Small intestine (tissue), 16 donors: ENCODE measurements at places on chromosomes 4 and X. TPM values are rescaled to one million over a fixed set of nuclear protein-coding genes. Genes with fewer than 3 reads are reported as not detected.

GRCh38 chr4:88441696-88442095 is 15.2 kb upstream of the HERC5 start:
- no peak overlapping the region for H3K4me3 ChIP-seq
- H3K36me3 ChIP-seq: peaks cover 3% of the 10 kb centered on the region
- H3K27ac ChIP-seq: no peak overlapping the region
- no peaks in the 10 kb centered on the region for H3K27me3 ChIP-seq

DNA sequence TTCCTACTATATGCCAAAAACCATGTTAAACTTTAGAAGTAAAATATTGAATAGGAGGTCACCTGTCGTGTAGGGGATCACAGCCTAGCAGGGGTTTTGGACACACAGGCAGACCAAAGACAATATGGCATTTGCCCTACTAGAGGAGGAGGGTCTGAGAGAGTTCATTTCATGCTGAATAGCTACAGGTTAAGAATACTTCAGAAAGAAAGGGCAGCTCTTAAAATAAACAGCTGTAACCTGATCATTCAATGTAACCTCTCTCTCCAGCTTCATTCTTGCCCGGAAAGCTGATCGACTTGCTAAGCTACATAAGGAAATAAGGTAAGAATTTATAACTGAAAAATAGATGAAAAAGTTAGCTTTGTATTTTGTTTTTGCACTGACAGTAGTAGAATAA is 79.9 kb downstream of the MAOA start:
- no peaks in the 10 kb centered on the region for H3K4me1 ChIP-seq
- no peak overlapping the region for H3K4me3 ChIP-seq
- no peak for DNase-seq
- peaks cover 19% of the 10 kb centered on the region for H3K36me3 ChIP-seq

GRCh38 chrX:10325611-10326010 is 168.8 kb downstream of the CLCN4 start:
- H3K27ac ChIP-seq: no peak overlapping the region
- no peak overlapping the region for H3K4me3 ChIP-seq
- H3K36me3 ChIP-seq: no peaks in the 10 kb centered on the region
- DNase-seq: no peak

DNA sequence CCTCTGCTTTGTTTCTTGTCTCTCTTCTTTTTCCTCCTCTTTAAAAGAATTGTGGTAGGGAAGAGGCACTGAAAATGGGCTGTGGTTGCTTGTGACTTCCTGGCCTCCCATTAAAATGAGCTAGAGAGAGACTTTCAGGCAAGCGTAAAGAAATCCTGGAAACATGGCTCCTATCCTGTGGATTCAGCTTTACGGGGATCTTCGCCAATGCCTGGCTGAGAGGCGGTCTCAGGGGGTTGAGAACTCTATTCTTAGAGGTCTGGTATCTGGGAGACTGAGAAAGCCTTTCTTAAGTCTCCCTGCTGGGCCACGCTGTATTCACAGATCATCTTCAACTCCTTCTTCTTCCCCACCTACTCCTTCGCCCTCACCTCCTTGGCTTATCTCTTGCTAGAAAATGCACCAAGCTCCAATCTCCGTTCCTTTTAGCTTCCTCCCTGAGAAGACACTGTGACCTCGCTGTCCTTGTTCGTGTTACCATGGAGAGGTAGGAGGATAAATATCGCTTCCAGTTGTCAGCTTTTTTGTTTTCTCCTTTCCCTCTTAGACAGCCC is 542 bp upstream of the KLF8 start:
- H3K27me3 ChIP-seq: no peaks in the 10 kb centered on the region
- H3K4me3 ChIP-seq: no peak overlapping the region
- H3K27ac ChIP-seq: no peak overlapping the region
- no peaks in the 10 kb centered on the region for H3K36me3 ChIP-seq
- DNase-seq: no peak
- no peaks in the 10 kb centered on the region for H3K4me1 ChIP-seq

Gene VEGFD
- polyA plus RNA-seq: 1.1 TPM

Gene EMCN
- polyA plus RNA-seq: 0.27 TPM

Gene ATP1B4
- not detected for polyA plus RNA-seq
